ENCODE measurements at places on chromosomes 7 and 10. TPM values are rescaled to one million over a fixed set of nuclear protein-coding genes. Genes with fewer than 3 reads are reported as not detected.

DNA sequence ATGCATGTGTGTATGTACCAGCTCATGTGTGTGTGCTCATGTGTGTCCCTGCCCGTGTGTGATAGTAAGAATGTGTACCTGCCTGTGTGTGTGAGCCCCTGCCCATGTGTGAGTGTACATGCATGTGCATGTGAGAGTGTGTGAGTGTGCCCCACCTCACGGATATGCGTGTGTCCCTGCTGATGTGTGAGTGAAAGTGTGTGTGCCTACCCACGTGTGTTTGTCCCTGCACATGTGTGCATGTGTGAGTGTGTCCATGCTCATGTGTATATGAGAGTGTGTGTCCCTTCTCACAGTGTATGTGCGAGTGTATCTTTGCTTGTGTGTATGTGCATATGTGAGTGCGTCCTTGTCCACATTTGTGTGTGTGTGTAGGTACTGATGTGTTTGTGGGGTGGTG lies 69.6 kb downstream of the CDH23 start:
- H3K36me3 ChIP-seq: no peaks in the 10 kb centered on the region
- H3K4me3 ChIP-seq: no peak overlapping the region
- no peaks in the 10 kb centered on the region for H3K27me3 ChIP-seq
- no peak for DNase-seq
- no peak overlapping the region for H3K27ac ChIP-seq

DNA sequence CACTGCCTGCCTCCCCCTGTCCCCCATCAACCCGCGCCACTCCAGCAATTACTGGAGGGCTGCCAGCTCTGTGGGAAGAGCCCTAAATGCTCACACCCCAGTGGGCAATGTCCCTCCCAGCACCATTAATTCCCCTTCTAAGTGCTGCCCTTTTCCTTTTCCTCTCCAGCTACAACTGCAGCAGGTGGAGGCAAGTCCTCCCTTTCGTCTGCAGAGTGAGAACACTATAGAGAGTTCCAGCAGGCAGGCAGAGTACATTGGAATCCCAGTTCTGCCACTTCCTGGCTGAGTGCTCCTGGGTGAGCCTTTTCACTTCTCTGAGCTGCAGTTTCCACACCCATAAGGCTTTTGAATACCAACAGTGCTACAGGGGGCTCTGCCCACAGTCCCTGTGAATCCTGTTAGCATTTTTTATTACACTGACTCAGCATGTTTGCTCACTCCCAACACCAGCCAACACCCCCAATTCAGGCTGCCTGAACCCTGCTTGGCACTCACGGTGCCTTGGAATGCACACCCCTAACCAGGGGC lies 447.0 kb downstream of the GRID1 start:
- no peaks in the 10 kb centered on the region for H3K36me3 ChIP-seq
- no peaks in the 10 kb centered on the region for H3K27me3 ChIP-seq
- H3K4me3 ChIP-seq: no peak overlapping the region
- H3K27ac ChIP-seq: no peak overlapping the region
- H3K4me1 ChIP-seq: peaks cover 9% of the 10 kb centered on the region

- no peak overlapping the region for H3K4me3 ChIP-seq
- H3K27ac ChIP-seq: peak overlapping the region; percentile 40
- H3K36me3 ChIP-seq: no peaks in the 10 kb centered on the region
- H3K27me3 ChIP-seq: no peaks in the 10 kb centered on the region
Observed at GRCh38 chr10:70758757-70759514, 26.2 kb downstream of the TBATA start.

GRCh38 chr10:55627501-55628051 lies 733.5 kb downstream of the ZWINT start:
- no peaks in the 10 kb centered on the region for H3K27me3 ChIP-seq
- no peak for DNase-seq
- H3K27ac ChIP-seq: no peak overlapping the region
- H3K4me1 ChIP-seq: no peaks in the 10 kb centered on the region
- no peaks in the 10 kb centered on the region for H3K36me3 ChIP-seq

- no peak overlapping the region for H3K4me3 ChIP-seq
- DNase-seq: no peak
- no peaks in the 10 kb centered on the region for H3K4me1 ChIP-seq
- peaks cover 12% of the 10 kb centered on the region for H3K27me3 ChIP-seq
Observed at GRCh38 chr10:95758351-95759025, 2.5 kb downstream of the ENTPD1 start.

DNA sequence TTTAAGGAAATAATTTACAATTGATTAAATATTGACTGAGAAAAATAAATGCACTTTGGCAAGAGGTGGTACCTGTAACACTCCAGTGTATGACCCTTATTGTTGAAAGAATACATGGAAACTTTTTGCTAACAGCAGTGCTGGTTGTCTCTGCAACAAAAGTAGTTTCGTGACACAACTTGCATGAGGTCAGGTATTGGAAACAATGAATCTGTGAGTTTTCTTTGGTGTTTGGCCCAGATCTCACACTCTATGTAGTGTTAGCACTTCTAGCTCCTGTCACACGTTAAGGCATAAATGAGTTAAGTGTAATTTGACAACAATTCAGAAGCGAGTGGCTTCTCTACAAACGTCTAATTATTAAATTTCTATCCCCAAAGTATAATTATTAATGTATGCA lies 137.7 kb upstream of the MDFIC start:
- H3K4me3 ChIP-seq: no peak overlapping the region
- H3K27me3 ChIP-seq: no peaks in the 10 kb centered on the region
- no peaks in the 10 kb centered on the region for H3K36me3 ChIP-seq
- no peak overlapping the region for H3K27ac ChIP-seq

DNA sequence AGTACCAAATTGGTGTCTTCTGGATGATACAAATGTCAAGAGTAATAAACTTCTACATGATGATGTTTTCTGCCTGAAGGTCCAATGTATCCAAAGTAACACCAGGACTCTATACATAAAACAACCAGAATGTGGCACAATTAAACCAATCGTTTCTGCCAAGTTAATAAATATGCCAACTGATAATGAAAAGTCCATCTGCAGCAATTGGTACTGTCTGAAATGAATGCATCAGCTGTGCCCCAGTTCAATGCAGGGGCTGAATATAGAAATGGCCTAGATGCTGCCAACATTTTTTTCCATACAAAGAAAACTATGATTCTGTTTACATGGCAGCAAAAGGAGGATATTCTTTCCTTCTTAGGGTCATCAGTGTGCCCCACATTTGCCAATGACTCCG lies 137.2 kb upstream of the LSM8 start:
- DNase-seq: no peak
- no peaks in the 10 kb centered on the region for H3K27me3 ChIP-seq
- no peaks in the 10 kb centered on the region for H3K4me1 ChIP-seq

DNA sequence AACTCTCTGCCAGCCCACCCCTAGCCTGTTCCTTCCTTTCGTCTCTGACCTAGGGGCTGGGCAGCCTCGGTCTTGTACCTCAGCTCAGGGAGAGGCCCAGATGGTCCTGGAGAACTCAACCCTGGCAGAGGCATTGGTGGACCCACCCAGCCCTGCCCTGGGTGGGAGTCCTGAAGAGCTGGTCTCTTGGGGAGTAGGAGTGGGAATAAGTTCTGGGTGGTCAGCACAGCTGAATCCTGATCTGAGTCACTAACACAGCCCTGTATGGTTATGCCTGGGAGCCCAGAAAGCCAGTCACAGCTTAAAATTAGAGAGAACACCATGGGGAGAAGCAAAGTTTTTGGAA lies 84.0 kb downstream of the SORBS1 start:
- no peaks in the 10 kb centered on the region for H3K36me3 ChIP-seq
- H3K27me3 ChIP-seq: no peaks in the 10 kb centered on the region
- no peak for DNase-seq
- peaks cover 31% of the 10 kb centered on the region for H3K4me1 ChIP-seq
- no peak overlapping the region for H3K4me3 ChIP-seq

- DNase-seq: no peak
- no peaks in the 10 kb centered on the region for H3K4me1 ChIP-seq
- H3K4me3 ChIP-seq: no peak overlapping the region
Observed at GRCh38 chr10:8235253-8236027, 181.0 kb downstream of the GATA3 start.

DNA sequence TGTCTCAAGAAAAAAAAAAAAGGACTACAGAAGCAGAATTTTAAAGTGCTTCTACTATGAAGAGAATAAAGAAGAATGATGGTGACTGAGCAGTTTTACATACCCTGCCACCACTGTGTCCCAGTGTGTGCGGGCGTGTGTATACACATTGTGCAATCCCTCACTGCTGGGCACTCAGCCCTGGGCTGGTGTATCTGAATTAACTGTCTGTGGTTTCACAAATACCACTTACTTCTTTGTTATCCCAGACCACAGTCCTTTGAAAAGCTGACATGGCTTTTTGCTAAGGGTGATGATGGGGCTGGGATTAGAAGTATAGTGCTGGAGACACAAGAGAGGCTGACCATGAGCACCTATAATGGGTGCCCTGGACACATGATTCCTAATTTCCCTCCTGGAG lies 21.1 kb upstream of the TRPV6 start:
- no peaks in the 10 kb centered on the region for H3K36me3 ChIP-seq
- H3K27me3 ChIP-seq: no peaks in the 10 kb centered on the region

DNA sequence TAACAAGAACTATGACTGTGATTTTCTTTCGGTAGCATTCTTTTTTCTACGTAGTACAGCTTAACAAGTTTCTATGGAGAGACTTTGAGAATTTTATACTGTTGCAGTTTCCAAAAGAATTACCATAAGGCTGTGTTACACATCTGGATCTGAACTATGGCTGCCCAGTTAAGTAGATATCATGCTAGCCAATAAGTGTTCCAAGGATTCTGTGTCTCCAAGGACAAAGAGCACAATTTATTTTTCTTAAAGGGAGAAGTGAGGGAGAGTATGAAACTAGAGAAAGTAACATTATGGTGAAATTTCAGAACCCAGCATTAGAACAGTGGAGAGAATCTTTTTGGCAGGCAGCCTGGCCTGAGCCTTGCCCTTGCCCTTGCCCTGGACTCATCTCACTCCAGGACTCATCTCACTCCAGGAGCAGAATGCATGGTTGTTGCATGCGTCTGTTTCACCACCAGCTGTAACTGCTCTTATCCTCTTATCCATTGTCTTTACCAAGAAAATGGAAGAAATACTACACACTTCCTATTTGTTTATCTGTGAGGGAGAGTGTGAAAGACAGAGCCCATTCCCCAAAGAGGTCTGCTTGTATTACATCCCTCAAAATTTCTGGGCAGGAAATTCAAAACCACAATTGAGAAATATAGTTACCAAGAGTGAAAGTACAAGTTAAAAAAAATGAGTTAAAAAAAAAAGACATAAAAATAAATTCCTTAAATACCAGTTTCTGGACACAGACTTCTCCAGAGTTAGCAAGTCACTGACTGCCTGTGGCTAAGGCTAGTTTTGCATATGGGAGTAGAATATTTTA lies 1067.5 kb downstream of the NRG3 start:
- H3K27me3 ChIP-seq: no peaks in the 10 kb centered on the region
- H3K4me1 ChIP-seq: no peaks in the 10 kb centered on the region
- no peak for DNase-seq
- H3K27ac ChIP-seq: no peak overlapping the region
- no peaks in the 10 kb centered on the region for H3K36me3 ChIP-seq

DNA sequence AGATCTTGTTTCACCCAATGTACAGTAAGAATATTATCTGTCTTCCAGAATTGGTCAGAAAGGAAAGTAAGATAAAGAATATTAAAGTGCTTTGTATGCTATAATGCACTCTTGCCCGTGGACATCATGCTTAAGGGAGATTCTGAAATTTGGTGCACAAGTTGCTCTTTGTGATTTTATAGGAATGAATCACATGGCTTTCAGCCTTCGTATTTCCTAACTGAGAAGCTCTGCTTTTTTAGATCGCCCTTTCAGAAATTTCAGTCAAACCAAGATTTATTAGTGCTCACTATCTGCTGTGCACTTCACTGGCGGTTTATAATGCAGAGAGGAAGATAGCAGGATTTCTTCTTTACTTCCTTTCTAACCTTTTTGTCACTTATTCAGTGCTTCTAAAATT lies 1248.5 kb upstream of the LRRN3 start:
- no peaks in the 10 kb centered on the region for H3K36me3 ChIP-seq
- H3K4me1 ChIP-seq: no peaks in the 10 kb centered on the region
- no peak for DNase-seq
- no peak overlapping the region for H3K4me3 ChIP-seq

- no peak overlapping the region for H3K27ac ChIP-seq
- H3K4me1 ChIP-seq: no peaks in the 10 kb centered on the region
- DNase-seq: no peak
- no peaks in the 10 kb centered on the region for H3K36me3 ChIP-seq
- peaks cover 4% of the 10 kb centered on the region for H3K27me3 ChIP-seq
Observed at GRCh38 chr10:120825878-120826769, 25.0 kb upstream of the WDR11 start.

DNA sequence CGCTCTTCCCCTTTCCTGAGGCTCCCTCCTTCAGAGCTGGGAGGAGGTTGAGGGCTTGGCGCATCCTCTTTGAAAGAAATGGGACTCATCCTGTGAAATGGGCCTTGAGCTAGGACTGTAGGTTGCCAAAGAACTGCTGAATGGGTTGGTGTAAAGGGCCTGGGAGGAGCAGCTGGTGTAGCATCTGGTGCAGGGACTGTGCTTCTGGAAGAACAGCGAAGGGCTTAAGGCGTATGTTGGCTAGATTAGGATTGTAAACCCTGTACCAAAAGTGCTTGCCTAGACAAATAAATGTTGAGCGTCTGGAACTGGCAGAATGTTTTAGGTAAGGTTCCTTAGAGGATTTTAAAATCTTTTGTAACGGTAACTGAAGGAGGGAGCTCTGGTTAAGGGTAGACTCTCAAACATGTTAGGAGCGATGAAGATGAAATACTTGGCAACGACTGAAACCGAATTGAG lies 563 bp downstream of the STAM start:
- no peaks in the 10 kb centered on the region for H3K27me3 ChIP-seq
- no peak for DNase-seq
- H3K4me1 ChIP-seq: peaks cover 8% of the 10 kb centered on the region
- peaks cover 19% of the 10 kb centered on the region for H3K36me3 ChIP-seq

IKZF1 gene
- 0.77 TPM for total RNA-seq

NME8 gene
- total RNA-seq: not detected

TRIM73 gene
- total RNA-seq: 4.1 TPM

Measured in Panc1 (cell line).